ENCODE measurements at places on chromosomes 3 and 15. TPM values are rescaled to one million over a fixed set of nuclear protein-coding genes. Genes with fewer than 3 reads are reported as not detected.
A peak's percentile ranks its signal among the peaks of the same experiment; 100 is the strongest.

DNA sequence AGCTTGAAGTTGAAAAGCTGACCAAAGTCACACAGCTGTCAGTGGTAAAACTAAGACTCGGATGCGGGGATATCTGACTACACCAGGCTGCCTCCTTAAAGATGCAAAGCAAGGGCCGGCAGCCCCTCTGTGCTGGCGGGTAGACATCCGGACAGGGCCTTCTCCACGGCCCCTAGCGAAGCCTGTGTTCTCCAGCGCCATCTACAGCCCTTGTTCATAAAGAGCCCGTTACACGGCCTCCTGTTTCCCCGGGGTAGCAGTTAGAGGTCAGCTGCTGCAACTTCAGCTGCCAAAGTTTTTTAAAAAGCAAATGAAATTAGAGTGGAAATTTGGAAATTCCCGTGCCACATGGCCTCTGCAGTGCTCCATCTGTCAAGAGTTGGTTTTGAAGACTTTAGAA lies 383.0 kb downstream of the TBL1XR1 start:
- peak; percentile 80 for DNase-seq

- DNase-seq, result no peak
Measured at GRCh38 chr3:3551981-3552380, 247.2 kb upstream of the LRRN1 start.

DNA sequence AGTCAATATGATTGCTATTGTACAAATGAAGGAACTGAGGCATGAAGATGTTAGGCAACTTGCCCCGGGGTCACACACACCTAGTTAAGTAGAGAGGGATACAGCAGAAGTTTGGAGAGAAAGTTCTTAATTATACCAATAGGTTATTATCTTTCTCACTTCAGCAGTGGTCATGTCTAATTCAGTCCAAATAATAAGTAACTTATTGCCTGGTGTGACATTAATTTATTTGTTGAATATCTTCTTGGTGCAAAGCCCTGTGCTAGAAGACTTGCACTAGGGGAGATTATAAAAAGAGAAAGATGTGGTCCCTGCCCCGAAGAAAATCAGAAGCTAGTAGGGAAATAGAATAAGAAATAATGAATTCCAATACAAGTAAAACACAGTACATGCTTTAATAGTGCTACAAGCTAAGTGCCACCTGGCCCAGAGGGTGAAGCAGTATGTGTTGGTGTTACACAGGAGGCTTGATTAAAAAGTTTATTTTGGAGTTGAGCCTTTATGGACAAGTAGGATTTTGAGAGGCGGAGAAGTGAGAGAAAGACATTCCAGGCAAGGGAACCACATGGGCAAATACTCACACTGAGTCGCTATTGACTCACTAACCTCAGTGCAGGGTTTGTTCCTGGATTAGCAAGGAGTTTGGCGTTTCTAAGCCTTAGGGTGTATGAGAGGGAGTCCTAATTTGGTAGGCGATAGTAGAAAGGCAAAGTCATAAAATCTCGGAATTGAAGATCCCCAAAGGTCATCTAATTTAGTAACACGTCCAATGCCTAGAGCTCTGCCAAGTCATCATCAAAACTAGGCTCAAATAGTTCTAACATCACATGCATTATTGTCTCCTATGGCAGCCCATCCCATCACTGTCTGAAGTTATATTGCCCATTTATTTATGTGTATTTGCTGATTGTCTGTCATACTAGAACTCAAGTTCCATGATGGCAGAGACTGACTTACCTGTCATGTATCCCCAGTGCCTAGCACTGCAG lies 19.2 kb upstream of the GSK3B start:
- peak; percentile 73 for DNase-seq

DNA sequence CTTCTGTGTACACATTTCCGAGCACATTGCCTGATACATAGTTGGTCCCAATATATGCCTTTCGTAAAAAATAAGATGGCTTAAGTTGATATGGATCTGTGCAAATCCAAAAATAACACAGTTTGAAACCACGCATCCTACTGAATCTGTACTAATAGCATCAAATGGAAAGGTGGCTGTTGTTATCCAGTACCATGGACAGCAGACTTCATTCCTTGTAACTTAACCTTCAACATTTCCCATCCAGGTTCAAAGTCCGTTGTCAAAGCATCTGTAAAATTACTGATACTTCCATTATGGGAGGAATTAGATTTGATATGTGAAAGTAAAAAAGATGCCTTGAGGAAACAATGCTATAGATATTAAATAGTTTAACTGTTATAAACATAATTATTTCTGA lies 65.5 kb upstream of the C3orf49 start:
- peak; percentile 5 for DNase-seq

GRCh38 chr3:136120373-136121348 lies 75.5 kb downstream of the MSL2 start:
- no peak for DNase-seq

DNA sequence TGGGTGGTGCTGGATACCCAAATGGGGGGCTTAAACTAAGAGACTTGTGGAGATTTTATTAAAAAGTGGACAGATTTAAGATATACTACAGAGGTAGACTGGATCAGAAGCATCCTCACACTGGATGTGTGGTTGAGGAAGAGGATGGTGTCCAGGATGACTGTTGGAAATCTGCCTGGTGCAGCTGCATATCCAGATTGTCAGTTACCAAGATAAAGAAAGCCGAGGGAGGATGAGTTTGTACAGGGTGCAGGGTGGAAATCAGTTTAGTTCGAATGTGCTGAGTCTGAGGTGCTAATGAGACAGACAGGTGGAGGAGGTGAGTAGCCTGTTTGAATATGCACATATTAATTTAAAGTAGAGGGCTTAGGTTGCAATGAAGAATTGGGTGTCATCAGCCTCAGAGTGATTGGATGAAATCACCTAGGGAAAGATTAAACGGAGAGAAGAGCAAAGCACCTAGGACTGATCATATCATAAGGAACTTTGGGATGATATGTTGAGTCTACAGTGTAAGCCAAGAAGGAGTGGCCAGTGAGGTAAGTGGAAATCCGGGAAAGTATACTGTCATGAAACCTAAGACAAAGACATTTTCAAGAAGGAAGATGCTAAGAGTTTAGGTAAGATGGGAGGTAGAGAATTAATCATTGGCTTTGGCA lies 74.1 kb upstream of the GOLGA8B start:
- no peak for DNase-seq

DNA sequence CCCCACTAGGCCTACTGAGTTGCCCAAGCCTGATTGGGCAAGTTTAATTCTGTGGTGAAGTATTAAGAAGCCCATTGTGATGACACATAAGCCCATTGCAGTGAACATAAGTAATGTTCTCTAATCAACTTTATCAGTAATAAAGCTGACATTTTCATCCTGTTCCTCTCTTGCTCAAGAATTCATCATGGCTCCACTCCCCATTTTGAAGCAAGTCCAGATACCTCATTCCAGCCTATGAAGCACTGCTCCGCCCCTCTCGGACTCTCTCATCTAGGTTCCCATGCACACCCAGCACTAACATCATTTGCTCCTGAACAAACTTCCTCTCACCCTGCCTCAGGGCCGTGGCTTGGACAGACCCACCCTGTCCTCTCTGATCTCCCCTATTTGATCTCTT lies 10.5 kb downstream of the SHF start:
- DNase-seq, result no peak

DNA sequence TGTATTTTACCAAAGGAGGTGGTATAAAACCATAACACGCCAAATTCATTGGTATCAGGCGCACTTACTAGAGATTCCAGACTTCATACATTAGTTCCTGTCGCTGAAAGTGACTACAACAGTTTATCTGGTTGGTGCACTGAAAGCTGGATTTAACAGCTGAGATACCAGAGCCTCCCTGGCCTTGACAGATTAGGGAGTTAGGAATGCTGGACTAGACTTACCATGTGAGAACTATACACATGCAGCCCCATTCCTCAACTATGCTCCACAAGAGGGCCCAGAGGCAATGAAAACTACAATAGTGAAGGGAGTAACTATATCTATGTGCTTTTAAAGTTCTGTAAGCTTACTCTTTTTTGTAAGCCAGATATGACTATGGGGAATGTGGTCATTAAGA lies 174.4 kb downstream of the STAG1 start:
- no peak for DNase-seq

GRCh38 chr3:52434491-52435115 lies 10.3 kb downstream of the SEMA3G start:
- no peak for DNase-seq

GRCh38 chr3:193902607-193903511 lies 233.1 kb upstream of the HES1 start:
- DNase-seq, result no peak

DNA sequence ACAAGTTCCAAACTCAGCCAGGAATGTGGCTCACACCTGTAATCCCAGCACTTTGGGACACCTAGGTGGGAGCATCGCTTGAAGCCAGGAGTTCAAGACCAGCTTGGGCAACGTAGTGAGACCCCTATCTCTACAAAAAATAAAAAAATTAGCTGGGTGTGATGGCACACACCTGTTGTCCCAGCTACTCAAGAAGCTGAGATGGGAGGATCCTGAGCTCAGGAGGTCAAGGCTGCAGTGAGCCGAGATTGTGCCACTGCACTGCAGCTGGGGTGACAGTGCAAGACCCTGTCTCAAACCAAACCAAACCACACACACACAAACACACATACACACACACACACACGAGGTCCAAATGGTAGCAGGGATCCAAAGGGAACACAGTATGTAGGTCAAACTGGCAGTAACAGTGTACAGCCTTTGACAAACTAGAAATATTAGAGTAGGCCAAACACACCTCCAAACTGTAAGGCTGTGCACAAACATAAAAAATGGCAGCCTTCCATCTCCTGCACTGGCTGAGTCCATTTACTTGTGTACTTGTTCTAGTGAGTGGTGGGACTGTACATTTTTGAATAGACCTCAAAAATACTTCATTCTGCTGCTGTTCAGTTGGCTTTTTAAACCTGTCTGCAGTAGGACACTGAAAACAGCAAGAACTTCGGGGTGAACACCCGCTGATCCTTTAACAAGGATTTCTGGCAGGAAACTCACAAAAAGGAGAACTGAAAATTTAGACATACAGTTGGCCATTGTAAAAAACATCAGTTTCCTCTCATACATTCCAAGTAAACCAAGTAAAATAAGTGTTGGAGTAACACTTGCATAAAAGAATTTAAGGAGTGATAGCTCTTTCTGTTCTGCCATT lies 33.6 kb downstream of the INTS14 start:
- DNase-seq, result no peak

DNA sequence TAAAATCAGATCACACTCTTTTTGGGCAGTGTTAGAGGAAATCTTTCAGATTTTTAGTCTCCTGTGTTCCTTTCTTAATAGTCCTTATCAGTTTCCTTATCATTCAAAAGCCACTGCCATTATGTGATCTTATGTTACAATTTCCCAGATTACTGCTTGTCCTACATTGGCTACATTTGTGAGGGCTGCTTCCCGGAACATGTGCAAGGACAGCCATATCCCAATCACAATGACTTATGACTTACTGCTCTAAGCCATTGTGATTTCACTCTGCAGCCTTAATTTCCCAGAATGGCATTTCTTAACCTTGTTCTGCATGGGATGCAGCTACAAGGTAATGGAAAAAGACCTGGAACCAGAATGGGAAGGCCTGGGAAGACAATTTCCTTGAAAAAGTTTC lies 125.1 kb upstream of the PPP2R3A start:
- no peak for DNase-seq

DNA sequence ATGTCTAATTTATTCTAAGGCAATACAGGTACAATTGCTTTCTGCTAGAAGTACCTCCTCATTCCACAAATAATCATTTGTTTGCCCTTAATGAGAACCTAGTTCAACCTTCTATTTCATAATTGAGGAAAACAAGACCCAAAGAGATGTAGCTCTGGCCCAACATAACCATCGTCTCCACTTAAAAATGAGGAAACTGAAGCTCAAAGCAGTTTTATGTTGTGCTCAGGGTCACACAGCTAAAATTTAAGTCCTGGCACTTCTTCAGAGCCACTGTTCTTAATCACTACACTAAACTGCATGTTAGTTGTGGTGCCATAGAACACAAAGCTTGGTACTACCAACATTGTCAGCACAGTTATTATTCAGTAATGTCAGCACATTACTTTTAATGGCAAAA lies 108.0 kb downstream of the SERPINI1 start:
- no peak for DNase-seq

DNA sequence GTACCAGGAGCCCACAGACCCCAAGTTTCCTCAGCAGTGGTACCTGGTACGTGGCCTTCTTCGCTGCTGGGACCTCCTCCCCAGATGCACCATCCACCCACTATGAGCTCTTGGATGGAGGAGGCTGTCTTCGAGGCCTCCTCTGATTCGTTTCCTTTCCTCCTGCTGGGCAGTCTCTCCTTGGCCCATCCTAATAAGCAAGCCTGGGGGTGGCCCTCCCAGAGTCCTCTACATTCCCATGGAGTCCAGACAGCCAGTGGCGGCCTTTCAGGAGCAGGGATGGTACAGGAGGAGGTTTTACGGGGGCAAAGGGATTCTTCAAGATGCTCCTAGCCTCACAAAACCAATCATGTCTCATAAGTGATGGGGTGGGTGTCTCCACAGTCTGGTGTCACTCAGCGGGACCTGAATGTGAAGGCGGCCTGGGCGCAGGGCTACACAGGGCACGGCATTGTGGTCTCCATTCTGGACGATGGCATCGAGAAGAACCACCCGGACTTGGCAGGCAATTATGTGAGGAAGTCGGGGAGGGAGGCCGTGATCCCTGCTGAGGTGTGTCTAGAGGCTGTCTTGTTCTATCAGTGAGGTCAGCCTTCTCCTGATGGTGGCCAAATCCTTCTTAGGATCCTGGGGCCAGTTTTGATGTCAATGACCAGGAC lies 7.7 kb upstream of the FES start:
- no peak for DNase-seq

GRCh38 chr3:143885780-143886427 lies 37.6 kb upstream of the SLC9A9 start:
- peak; percentile 4 for DNase-seq

- no peak for DNase-seq
Measured at GRCh38 chr15:61032600-61033286, 196.4 kb downstream of the RORA start.

GRCh38 chr3:123442908-123443307 lies 6.0 kb downstream of the ADCY5 start:
- DNase-seq, result no peak

- DNase-seq, result no peak
Measured at GRCh38 chr3:46409739-46410489, 2.9 kb downstream of the CCRL2 start.

UCN2 gene
- 3.0 TPM for total RNA-seq

GOLGA8M gene
- total RNA-seq, result not detected

C3orf49 gene
- not detected for total RNA-seq

GOLGA6L10 gene
- 0.74 TPM for total RNA-seq

DUOXA2 gene
- total RNA-seq, result not detected

TJP1 gene
- 29.4 TPM for total RNA-seq

MST1 gene
- total RNA-seq, result 3.2 TPM

SLC28A2 gene
- total RNA-seq, result not detected

CYP19A1 gene
- total RNA-seq, result 2.5 TPM

GCNT3 gene
- total RNA-seq, result not detected

MRPL47 gene
- total RNA-seq, result 134 TPM

ST3GAL6 gene
- 1.2 TPM for total RNA-seq

NAALADL2 gene
- total RNA-seq, result 8.7 TPM

SAMD7 gene
- not detected for total RNA-seq
